ENCODE measurements at places on chromosomes 6 and 20.

GRCh38 chr6:66849843-66850242, 1142.8 kb upstream of the EYS start:
- no peak for DNase-seq

DNA sequence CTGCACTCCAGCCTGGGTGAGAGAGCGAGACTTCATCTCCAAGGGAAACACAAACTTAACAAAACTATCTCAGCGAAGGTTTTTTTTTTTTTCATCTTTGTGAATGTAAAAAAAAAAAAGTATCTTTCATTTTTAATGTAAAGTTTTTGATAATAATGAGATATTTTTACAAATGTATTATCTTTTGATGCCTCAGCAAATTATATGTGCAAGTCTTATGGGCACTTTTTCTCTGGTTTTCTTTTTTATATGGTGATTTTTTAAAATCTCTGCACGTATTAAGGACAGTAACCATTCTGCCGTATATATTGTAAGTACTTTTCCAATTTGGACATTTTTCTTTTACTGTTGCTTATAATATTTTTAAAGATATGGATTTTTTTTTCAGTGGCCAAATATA, 76.8 kb downstream of the MAFB start:
- DNase-seq, result no peak

DNA sequence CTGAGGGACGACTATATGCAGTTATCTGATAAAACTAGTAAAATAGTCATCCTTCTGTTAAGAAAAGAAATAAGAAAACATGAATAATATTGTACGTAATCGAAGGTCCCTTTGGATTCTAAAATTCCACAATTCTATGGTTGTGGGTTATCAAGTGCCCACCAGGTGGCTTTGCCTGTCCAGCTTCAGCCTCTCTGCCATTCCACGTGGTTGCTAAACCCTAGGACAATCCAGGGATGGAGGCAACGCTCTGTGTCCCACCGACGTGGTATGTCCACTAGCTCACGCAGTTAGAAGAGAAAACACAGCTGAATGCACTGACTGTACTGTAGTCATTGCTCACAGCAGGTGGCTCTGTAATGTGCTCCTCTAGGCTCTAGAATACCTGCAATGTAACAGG, 349.3 kb downstream of the FARS2 start:
- no peak for DNase-seq

DNA sequence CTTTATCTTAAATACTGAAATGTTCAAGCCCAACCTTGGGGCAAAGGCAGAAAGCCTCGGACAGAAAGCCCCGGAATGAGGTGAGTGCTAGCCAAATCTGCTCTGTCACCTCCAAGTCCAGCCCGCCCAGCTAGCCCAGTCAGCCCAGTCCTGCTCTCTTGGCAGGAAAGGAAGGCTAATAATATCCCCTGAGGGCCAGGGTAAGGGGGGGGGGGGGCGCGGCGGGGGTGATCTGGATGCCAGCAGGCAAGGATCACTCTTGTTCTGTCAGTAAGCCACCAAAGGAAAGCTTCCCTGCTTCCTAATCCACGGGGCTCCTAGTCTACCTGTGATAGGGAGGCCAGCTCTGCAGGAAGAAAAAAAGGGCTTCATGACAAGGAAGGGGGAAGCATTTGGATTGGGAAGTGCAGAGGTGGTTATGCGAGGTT, 1.1 kb downstream of the NDRG3 start:
- no peak for DNase-seq

DNA sequence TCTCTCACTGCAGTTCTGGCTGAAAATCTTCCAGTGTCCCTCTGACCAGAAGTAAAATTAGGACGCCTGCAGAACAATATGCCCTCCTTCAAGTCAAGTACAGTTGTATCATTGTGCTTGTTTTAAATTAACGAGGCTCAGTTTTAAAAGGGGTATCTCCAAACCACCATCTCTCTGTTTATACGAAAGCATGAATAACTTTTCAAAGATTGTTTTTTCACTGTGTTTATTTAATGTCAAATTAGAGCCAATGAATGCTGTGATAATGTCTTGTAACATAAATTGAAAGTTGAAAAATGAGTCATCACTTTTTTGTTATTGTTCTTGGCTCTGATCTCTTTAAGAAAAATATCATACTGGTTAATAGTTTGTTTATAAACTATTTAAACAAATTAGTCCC, 230.7 kb upstream of the THEMIS start:
- DNase-seq, result no peak

GRCh38 chr6:38901802-38902522, 146.6 kb upstream of the GLP1R start:
- no peak for DNase-seq

- DNase-seq, result no peak
These were observed 48.3 kb downstream of the ADGRF1 start for GRCh38 chr6:46993846-46994245.

DNA sequence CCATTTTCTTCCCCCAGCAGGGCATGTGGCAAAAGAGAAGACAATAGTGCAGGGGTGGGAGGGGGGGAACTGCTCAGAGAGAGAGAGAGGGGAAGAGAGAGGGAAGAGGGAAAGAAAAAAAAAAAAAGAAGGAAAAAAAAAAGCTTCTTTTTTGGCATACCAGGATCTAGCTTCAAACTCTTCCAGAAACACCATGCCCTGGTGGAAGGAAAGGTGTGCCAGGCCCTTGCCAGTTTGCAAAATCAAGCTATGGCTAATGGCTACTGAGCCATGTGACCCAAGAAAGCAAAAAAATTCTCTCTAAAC, 326 bp downstream of the ZMYND8 start:
- no peak for DNase-seq

- no peak for DNase-seq
These were observed 359.1 kb downstream of the SAMD5 start for GRCh38 chr6:147867433-147868226.

- DNase-seq, result no peak
These were observed 5.0 kb downstream of the BEND6 start for GRCh38 chr6:56959938-56960337.

DNA sequence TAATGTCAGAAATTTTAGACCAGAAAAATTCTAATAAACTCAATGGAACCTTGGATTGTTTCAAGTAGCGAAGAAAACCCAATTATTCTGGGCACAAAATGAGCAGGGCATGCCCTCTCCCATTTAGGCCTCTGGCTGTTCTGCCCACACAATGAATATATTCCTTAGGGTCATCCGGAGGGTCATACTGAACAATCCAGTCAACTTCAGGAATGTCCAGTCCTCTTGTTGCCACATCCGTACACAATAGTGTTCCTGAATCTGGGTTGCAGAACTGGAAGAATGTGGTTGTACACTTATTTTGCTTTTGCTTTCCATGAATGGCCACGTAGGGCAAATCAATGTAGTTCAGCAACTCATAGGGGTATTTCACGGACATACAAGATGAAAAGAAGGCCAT, 23.4 kb upstream of the RNF144B start:
- no peak for DNase-seq

DNA sequence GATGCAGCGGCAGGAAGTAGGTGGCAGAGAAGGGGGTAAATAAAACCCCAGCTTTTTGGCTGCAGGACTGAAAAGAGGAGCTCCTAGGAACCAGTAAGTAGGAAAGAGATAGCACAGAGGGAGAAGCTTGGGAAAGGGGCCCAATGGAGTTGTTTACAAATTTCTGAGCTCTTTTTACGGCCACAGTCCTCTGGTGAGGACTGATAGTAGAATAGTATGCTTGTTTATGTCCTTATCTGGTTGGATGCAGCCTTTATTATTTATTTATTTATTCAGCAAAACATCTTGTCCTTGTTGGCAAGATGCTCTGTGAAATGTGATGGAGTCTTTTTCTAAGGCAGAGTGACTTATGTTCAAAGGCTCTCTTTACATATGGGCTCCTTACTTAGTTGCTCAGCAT, 119.7 kb upstream of the AHI1 start:
- DNase-seq, result no peak

DNA sequence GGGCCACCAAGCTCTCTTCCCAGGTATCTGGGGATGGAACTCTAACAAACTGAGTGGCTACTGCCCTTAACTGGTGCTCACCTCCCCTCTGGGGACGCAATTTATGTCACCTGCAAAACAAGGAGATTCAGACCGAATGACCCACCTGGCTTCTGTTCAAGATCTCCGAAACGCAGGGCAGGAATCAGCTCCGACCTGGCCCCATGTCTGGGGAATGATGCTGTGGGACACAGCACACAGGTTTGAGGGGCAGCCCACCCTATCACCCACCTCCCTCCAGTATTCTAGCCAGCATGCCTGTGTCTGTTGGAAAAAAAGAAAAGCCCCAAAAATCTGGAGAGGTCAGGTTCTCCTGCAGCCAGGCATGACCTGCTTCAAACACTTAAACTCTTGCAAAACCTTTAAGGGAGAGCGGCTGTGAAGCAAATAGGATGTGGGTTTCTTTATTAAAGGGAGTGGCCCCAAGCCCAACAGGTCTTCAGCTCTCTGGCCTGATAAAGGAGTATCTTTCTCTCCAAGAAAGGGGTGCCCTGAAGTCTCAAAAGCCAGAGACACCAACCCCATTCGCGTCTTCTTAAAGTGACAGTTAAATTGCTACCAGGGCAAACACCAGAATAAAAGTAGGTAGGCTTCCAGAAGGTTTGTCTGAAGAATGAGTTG, 6.4 kb downstream of the PREX1 start:
- peak; percentile 95 for DNase-seq

DNA sequence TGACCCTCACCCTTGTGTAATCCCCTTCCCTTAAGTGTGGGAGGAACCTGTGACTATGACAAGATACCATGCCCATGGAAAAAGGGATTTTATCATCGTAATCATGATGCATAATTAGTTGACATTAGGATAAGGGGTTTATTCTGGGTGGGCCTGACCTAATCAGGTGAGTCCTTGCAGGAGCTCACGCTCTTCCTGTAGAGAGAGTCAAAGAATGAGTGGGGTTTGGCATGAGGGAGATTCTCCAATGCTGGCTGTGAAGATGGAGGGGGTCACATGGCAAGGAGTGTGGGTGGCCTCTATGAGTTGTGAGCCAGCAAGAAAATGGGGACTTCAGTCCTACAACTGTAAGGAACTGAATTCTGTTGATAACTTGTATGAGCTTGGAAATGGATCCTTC, 342.0 kb upstream of the TSHZ2 start:
- no peak for DNase-seq

GRCh38 chr20:17171746-17172280, 55.0 kb upstream of the PCSK2 start:
- DNase-seq, result no peak

- DNase-seq, result no peak
These were observed 133.4 kb upstream of the KCNG1 start for GRCh38 chr20:51156041-51156982.
